GM10248 (cell line): ENCODE measurements at places on chromosomes 2 and 18.
A peak's percentile ranks its signal among the peaks of the same experiment; 100 is the strongest.

DNA sequence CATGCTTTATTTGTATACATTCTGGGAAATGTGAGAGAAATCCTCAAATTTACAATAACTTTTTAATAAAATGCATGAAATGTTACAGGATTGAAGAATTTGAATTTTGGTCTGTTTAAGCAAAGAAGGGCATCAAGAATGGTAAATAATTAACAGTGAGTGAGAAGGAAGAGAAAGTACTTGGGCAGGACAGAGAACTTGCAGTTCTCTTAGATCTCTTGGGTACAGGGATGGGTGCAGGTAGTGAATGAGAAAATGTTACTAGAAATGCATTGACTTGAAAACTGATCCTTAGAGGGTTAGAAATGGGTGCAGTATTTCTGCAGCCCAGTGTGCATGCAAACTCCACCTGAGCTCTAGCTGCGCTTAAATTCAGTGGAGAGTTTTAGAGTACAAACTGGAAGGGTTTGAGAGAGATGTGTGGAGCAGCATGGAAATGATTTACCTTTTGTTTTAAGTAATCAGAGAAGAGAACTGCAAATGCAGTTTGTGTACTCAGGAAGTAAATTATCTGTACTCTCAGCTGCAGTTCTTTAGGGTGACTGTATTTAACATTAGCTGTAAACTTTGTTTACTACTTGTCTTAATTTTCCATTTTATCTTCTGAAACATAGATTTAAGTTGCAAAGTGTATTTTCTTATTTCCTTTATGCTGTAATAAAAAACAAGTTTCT is 51.0 kb upstream of the RAB27B start:
- DNase-seq = no peak

- peak; percentile 87 for DNase-seq
Observed at GRCh38 chr2:10028988-10029874, 14.1 kb upstream of the KLF11 start.

- DNase-seq = no peak
Observed at GRCh38 chr2:42829671-42830440, 37.5 kb upstream of the HAAO start.

- no peak for DNase-seq
Observed at GRCh38 chr2:120316071-120316470, 29.9 kb upstream of the INHBB start.
